ENCODE measurements at places on chromosomes 12 and 14.

DNA sequence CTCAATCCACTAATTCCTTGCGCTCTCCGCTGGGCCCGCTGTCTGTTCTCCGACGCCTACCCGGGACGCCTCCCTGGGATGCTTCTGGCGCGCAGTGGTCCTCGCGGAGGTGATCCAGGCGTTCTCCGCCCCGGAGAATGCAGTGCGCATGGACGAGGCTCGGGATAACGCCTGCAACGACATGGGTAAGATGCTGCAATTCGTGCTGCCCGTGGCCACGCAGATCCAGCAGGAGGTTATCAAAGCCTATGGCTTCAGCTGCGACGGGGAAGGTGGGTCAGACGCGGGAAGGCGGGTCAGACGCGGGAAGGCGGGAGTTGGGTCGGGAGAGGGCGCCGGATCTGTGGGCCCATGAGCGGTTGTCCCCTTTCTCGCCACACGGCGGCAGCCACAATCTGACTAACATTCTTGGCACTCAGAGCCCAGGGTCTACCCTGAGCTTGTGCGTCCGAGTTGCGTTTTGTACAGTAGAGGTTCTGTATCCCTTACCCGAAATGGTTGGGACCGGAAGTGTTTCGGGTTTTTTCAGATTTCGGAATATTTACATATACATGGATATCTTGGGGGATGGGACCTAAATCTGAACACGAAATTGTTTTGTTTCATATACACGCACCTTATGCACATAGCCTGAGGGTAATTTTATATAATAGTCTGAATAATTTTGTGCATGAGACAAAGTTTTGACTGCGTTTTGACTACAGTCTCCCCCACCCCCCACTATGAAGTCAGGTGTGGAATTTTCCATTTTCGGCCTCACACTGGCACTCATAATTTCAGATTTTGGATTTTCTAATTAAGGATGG, 762 bp downstream of the C12orf57 start:
- DNase-seq = peak; percentile 91

DNA sequence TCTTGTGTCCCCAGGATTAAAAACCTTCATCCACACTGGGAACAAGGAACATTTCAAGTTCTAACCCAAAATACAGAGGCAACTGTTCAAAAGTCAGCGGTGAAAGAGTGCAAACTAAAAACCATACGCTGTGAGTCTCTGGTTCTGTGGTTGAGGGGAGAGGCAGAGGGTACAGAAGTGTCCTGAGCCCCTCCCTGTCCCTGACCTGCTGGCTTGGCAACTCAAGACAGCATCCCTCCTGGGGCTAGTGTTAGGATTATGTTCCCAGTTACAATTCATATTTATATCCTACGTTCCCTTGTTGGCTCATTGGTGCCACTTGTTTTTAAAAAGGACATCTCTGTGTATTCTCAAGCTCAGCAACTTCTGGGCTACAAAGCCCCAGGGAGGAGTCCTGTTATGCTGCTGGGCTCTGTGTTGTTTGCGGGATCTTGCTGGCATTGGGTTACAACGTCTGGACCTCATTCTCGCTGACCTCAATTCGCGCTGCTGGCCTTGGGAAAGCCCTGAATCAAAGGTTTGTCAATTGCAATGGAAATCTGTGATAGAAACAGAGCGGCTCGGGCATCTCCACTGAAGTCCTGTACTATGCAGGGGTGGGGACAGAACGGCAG, 420.8 kb downstream of the FUT8 start:
- DNase-seq = no peak

- no peak for DNase-seq
These were observed 17.9 kb upstream of the RND1 start for GRCh38 chr12:48883305-48884161.

GRCh38 chr12:48794870-48795269, 6.0 kb upstream of the ADCY6 start:
- DNase-seq = no peak

DNA sequence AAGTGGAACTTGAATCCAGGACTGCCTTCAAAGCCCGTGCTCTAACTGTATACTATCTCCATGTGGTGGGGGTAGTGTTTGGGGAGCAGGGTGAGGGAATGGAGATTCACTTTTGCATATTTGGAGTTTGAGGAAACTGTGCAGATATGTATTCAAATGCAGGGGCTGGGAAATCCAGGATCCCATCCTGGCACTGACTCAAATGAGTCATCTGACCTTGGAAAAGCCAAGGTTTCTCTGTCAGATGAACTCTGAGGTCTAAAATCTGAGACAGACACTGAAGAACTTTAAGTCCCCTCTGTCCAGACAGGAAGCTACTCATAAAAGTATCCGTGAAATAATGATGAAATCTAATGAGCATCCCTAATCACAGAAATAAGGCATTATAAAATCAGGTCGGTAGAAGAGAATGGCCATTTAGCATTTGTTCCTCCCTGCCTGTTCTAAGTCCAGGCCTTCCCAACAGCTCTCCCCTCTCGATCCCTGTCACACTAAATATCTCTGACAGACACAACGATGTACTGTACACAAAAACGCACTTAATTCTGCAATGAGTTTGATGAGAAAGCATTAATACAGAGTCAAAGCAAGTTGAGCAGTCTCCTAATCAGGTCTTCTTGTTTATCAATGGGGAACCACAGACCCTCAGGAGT, 14.4 kb downstream of the NIN start:
- DNase-seq = no peak

GRCh38 chr14:25944020-25944419, 653.8 kb downstream of the NOVA1 start:
- no peak for DNase-seq

DNA sequence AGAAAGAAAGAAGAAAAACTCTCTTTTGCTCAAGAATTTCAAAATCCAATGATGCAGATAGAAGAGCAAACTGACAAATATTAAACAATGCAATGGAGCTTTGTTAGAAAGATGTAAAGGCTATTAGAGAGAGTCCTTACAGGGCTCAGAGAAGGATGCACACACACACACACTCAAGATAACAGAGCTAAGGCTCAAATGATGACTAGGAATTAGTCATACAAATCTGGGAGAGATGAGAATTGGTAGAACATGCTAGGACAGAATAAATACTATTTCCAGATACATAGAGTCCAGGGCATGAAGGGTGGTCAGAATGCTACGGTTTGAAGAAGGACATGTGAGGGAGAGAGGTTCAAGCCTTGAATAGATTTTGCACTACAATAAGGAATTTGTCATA, 650.1 kb upstream of the MDGA2 start:
- no peak for DNase-seq

- DNase-seq = no peak
These were observed 1.2 kb downstream of the GZMB start for GRCh38 chr14:24632761-24633160.

GRCh38 chr12:124853781-124854636, 9.7 kb downstream of the SCARB1 start:
- DNase-seq = no peak

- no peak for DNase-seq
These were observed 484 bp downstream of the MIS18BP1 start for GRCh38 chr14:45252366-45253069.

DNA sequence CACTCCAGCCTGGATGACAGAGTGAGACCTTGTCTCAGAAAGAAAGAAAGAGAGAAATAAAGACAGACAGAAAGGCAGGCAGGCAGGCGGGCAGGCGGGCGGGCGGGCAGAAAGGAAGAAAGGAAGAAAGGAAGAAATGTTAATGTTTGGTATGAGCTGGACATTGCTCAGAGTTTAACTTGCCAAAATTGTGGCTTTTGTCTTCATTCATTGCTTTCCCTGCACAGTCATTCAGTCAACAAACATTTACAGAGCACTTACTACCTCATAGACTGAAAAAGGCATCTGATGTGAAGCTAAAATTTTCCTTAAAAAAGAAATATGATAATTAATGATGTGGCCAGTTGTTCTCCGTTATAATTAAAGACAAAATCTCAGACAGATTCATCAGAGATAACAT, 247.1 kb downstream of the SPTSSA start:
- DNase-seq = no peak

DNA sequence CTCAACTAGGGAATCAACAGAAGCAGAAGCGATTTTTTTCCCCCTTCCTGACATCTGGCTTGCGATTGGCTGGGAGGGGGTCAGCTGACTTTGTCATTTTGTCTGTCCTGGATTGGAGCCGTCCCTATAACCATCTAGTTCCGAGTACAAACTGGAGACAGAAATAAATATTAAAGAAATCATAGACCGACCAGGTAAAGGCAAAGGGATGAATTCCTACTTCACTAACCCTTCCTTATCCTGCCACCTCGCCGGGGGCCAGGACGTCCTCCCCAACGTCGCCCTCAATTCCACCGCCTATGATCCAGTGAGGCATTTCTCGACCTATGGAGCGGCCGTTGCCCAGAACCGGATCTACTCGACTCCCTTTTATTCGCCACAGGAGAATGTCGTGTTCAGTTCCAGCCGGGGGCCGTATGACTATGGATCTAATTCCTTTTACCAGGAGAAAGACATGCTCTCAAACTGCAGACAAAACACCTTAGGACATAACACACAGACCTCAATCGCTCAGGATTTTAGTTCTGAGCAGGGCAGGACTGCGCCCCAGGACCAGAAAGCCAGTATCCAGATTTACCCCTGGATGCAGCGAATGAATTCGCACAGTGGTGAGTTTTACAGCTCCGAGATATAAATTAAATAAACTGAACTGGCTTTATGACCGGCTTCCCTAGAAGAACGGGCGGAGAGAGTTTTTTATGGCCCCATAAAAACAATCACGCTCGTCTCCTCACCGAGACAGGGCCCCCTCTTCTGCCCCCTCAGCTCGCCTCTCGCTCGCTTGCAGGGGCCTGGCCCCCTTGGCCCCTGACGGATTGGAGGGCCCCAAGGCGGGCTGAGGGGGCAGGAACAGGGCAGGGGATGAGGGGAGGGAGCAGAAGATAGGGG, at the start of gene HOXC6:
Gene HOXC6, plus strand, starts transcription at position 127 of the 888 bp plus-strand sequence. Its CDS starts 82 bp downstream, at position 209.
- no peak for DNase-seq

- DNase-seq = no peak
These were observed 131.3 kb downstream of the ZFP36L1 start for GRCh38 chr14:68661226-68662225.

- no peak for DNase-seq
These were observed 226.7 kb upstream of the ABCD2 start for GRCh38 chr12:39846304-39846703.

GRCh38 chr12:77064896-77065360, 441 bp downstream of the E2F7 start:
- DNase-seq = no peak

Measured in hippocampal formation (tissue), 2 donors.